Stimulated activated CD8-positive, alpha-beta memory T cell treated with anti-CD3 and anti-CD28 coated beads, Interleukin-7, amount 100 ng/mL, for 24 hours (primary cell): ENCODE measurements at places on chromosomes 3 and 15.
A peak's percentile ranks its signal among the peaks of the same experiment; 100 is the strongest.

GRCh38 chr15:68574046-68574445 lies 4.7 kb upstream of the CORO2B start:
- DNase-seq: no peak

DNA sequence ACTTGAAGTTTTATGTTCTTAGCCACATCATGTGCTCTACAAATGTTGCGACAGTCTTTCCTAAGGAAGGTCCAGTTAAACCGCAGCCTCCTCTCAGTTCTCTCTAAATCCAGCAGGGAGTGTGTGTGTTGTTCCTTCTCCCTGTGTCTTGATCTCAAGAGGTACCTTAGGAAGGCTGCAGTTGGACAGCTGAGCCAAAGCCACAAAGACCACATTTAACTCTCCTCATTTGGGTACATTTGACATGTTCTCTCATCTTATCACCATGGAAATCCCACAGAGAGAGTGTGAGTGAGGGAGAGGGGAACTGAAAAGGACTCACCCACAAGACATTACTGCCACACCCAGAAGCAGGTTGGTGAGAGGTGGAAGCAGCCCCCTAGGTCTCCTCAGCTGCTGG lies 79.5 kb downstream of the CD200R1L start:
- DNase-seq: no peak

GRCh38 chr3:25567388-25567787 lies 97.3 kb downstream of the TOP2B start:
- DNase-seq: no peak

DNA sequence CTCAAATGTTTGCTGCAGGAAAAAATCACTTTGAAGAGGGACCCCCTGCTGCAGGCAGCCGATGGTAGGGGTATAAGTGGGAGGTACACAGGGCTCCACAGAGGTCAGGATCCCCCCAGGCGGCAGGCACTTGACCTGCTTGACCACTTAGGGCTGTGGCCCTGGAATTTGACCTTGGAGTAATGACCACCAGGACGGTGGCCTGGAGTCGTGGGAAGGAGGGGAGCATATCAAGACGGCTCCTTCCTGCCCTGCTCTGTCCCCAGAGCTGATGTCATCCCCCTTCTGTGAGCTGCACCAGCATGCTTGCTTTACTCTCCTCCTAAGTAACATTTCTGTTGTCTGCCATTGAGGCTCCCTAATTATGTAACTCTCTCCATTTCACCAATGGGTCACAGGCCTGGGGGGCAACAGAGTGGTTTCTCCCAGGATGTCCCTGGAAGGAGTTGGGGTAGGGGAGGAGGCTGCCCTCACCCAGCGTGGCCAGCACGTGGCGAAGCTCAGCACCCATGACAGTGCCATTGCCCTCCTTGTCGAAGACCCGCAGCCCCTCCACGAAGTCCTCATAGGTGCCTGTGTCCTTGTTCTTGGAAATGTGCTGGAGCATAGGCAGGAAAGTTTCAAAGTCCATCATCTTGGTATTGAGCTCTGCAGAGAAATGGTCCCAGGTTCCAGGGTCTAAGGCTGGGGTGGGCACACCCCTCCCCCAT lies 4.1 kb downstream of the MYL3 start:
- no peak for DNase-seq

DNA sequence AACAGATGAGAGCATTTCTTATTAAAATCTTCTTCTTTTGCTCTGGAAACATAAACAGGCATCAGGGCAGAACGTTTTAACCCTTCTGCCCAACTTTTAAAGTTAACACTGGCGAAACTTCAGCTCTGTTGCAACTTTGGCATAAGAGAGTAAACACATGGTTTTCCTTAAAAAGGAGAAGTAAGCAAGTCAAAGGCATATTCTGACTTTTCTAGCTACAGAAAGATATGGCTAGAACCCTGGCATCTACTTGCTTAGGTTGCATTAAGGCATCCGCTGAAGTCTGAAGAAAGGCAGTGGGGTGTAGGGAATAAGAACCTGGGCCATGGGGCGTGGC lies 13.3 kb upstream of the IL16 start:
- DNase-seq: no peak

- no peak for DNase-seq
These were observed 160.5 kb downstream of the CHSY1 start for GRCh38 chr15:101091080-101092017.

- no peak for DNase-seq
These were observed 17.0 kb downstream of the PEAK1 start for GRCh38 chr15:77402740-77403379.

DNA sequence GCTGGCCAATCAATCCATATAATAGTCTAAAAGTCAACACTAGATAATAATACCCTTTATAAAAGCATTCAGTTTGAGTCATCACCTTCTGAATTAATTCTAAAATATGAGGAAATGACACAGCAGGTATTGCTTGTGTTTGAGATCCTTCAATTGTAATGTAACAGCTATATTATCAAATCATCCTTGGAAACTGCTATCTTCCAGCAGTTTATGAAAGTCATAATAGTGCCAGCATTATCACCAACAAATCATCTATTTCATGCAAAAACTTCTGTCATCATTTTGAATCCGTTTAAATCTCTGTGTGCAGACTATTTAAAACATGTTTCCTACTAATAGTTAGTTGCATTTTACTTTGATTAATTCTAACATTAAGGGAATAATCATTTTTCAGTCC lies 468.7 kb downstream of the CADM2 start:
- DNase-seq: no peak

GRCh38 chr3:128917291-128917690 lies 37.9 kb downstream of the ACAD9 start:
- no peak for DNase-seq

- DNase-seq: no peak
These were observed 262.0 kb upstream of the RARB start for GRCh38 chr3:25166016-25166415.

- DNase-seq: no peak
These were observed 101.5 kb downstream of the ROBO2 start for GRCh38 chr3:77141423-77141822.

- no peak for DNase-seq
These were observed 3.5 kb downstream of the PLXND1 start for GRCh38 chr3:129602730-129603560.

DNA sequence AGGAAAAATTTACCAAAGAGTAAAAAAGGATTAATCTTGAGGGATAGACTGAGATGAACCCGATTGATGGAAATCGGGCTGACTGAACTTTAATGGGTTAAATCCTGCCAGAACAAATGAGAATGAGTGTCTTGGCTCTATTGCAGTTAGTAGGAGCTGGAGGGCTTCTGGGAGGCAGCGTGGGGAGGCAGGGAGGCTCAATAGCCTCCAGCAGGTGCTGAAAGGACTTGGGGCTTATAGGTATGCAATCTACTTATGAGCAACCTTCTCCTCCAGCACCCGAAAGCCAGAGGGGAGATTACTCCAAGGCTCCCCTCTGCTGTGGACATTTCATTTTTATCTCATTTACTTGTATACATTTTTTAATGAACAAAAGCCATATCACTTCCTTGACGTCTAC lies 1.0 kb upstream of the CRYBG3 start:
- no peak for DNase-seq

- DNase-seq: no peak
These were observed 95.8 kb downstream of the P3H2 start for GRCh38 chr3:190024912-190025311.

DNA sequence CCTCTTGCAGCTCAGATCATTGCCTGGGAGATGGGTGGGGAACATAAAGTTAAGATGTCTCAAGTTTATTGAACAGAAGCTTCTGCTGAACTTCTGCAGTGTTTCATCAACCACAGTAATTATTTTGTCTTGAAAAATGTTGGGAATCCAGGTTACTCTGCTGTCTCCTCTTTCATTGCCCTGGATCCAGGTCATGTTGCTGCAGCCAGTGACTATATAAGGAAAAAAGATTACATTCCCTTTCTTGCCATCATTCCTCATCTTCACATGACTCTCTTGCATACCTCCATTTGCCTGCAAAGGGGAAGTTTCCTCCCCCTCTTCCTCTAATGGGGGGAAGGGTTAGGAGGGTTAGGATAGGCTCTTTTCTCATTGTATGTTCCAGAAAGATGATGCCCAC lies 15.1 kb downstream of the GMNC start:
- DNase-seq: no peak

DNA sequence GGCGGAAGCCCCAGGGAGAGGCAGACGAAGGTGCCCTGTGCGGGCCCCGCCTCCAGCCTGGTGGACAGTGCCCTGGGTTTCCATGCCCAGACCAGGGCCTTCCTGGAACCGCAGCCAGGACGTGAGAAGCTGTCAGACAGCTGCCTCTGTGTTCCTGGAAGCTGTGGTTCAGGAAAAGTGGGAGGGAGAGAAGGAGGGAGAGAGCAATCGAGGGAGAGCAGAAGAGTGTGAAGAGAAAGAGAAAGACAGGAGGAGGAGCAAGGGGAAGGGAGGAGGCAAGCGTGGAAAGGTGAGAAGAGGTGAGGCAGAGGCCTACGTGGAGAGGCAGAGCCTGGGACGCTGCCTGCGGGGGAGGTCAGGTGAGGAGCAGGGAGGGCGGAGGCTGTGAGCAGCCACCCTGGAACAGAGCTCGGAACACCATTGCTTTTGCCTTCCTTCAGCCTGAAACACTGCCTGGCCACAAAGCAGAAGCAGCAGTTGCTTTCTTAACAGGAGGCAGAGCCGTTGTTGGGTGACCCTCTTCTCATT lies 18.6 kb downstream of the ZDHHC19 start:
- DNase-seq: no peak

DNA sequence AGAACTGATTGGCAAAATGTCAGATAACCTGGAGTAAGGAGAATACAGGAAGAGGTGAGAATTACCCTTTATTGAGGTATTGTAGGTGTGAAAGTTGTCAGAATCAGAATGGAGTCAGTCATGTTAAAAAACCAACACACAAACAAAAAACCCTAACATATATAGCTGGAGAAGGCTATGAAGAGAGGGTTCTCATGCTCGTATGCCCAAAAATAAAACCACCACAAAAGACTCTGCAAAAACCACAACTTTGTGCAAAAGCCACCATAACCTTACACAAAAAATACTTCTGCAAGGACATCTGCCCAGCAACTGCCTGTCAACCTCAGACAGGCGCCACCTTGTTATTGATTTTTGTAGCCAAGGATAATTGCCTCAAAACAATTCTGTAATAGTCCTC lies 136.0 kb downstream of the CD47 start:
- DNase-seq: no peak

GRCh38 chr15:70269311-70269911 lies 171.7 kb upstream of the TLE3 start:
- no peak for DNase-seq

- no peak for DNase-seq
These were observed 24.9 kb downstream of the CX3CR1 start for GRCh38 chr3:39254806-39255449.

DNA sequence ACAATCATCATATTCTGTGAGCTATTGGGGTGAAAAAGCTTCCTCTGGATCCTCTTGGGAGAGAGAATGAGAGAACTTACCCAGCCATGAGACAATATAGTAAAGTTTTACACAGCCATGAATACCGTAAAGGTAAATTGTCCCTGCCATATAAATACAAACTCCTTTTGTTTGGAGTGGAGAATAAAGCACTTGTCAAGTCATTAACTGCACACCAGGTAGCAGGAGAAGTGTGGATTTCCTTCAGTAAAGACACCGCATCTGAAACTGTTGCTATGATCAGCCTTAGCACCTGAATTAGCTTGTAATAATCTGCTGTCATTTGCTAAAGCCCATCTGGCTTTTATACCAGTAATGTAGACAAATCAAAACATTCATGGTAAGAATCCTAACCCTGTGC lies 336.6 kb upstream of the SLCO3A1 start:
- DNase-seq: no peak

- no peak for DNase-seq
These were observed 31.3 kb upstream of the FURIN start for GRCh38 chr15:90837094-90837493.

- no peak for DNase-seq
These were observed 35.6 kb upstream of the SPTSSB start for GRCh38 chr3:161406594-161407555.

- DNase-seq: no peak
These were observed 308.4 kb downstream of the SHQ1 start for GRCh38 chr3:72539856-72540255.

DNA sequence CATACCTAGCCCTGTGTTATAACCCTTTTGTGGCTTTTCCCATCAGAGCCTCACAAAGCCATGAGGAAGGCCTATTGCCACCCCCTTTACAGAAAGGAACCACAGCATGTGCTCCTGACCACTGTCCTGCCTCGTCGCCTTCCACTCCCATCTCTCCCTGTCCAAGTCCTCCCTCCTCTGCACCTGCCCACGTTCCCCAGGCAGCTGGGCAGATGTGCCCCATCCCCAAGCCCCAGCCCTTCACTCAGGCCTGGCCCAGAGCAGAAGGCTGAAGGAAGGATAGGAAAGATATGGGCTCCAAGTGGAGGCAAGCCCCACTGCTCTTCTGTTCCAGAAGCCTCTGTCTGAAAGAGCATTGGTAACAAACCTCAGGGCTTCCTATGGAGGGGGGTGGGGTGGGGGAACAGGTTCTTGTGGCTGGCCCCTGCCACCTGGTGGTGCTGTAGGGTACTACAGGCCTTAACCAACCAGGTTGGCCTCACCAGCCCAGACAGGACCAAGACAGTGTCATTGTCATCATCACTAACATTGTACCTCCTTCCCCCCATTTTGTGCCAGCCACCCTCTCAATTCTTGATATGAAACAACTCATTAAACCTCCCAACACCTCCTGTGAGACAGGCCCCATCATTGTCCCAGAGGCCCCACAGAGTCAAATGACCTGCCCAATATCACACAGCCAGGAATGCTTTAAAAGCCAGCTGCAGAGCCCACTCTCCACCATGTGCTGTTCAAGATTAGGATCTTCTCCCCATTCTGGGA lies 10.0 kb downstream of the POC1A start:
- DNase-seq: peak; percentile 80
